Astrocyte (in vitro differentiated cells and primary cell): ENCODE measurements at places on chromosomes 13 and 19. TPM values are rescaled to one million over a fixed set of nuclear protein-coding genes. Genes with fewer than 3 reads are reported as not detected.

SCN1B gene
- total RNA-seq, result 2.1 and 3.0 TPM in 2 replicates

NANOS3 gene
- total RNA-seq, result 1.1 and 2.9 TPM in 2 replicates

ZNF112 gene
- 4.1 and 4.4 TPM in 2 replicates for total RNA-seq

PEG3 gene
- not detected in 2 replicates for total RNA-seq

KLF16 gene
- 52.4 and 58.1 TPM in 2 replicates for total RNA-seq

LGALS7B gene
- not detected in 2 replicates for total RNA-seq

HCST gene
- 1.8 and 2.1 TPM in 2 replicates for total RNA-seq

FBXO17 gene
- 14.7 and 15.9 TPM in 2 replicates for total RNA-seq

GRCh38 chr13:71864094-71864985, 2.7 kb downstream of the DACH1 start:
- DNase-seq, result no peak

DNA sequence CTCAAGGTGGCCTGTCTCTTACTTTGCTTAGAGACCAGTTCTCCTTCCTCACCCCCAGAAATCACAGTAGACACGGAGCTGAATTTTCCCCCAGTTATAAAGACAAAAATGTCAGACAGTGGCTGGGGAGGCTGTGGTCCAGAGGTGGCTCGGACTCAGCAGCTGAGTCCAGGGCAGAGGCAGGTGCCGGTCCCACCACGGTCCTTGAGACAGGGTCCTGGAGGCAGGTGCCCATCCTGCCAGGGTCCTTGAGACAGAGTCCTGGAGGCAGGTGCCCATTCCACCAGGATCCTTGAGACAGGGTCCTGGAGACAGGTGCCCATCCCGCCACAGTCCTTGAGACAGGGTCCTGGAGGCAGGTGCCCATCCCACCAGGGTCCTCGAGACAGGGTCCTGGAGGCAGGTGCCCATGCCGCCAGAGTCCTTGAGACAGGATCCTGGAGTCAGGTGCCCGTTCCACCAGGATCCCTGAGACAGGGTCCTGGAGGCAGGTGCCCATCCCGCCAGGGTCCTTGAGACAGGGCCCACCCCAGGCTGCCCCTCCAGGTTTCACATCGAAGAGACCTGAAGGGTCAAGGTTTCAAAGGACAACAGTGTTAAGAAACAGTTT, 23.1 kb downstream of the PEPD start:
- DNase-seq, result no peak

GRCh38 chr19:17184371-17184841, 30.8 kb upstream of the USE1 start:
- no peak for DNase-seq

- DNase-seq, result peak; percentile 22
Measured at GRCh38 chr13:93881411-93881810, 598.1 kb downstream of the DCT start.

GRCh38 chr19:13976446-13976845, 24.1 kb downstream of the DCAF15 start:
- DNase-seq, result no peak

DNA sequence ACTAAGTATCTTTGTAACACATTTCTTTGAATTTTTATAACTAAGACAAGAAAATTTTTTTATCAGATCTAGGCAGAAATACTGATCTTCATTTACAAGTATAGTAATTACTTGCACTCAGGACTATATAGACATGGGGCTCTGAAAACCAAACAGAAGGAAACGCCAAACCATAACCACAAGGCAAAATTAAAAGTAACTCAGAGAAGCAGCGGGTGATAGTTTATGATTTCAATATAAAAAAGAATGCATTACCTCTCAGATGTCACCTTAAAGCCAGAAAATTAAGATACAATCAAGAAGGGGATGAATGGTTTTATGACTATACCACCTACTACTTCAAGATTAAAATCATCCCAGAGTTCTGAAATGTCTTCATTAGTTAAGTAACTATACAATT, 6.7 kb downstream of the SHISA2 start:
- DNase-seq, result no peak

- no peak for DNase-seq
Measured at GRCh38 chr19:43731846-43732245, 16.0 kb downstream of the IRGC start.

DNA sequence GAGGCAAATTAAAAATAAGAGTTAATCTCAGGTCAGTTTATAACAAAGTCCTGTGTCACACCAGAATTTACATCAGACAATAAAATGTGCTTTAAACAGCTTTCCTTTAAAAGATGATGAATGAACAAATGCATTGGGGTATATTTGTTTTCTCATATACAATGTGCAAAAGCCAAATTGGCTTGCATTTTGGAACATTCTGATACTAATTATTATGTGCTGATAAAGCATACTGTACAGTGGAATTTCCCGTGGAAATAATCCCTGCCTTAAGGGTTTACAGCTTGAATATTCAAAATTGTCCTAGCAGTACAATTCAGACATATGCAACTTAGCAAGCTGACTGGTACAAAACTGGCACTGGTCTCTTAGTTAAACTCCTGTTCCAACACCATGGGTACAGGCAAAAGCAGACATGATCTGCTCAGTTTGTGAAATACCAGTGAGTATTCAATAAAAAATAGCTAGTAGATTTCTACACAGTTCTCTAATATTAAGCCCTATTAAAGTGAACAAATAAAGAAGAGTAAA, 373.4 kb downstream of the SLITRK1 start:
- DNase-seq, result no peak

DNA sequence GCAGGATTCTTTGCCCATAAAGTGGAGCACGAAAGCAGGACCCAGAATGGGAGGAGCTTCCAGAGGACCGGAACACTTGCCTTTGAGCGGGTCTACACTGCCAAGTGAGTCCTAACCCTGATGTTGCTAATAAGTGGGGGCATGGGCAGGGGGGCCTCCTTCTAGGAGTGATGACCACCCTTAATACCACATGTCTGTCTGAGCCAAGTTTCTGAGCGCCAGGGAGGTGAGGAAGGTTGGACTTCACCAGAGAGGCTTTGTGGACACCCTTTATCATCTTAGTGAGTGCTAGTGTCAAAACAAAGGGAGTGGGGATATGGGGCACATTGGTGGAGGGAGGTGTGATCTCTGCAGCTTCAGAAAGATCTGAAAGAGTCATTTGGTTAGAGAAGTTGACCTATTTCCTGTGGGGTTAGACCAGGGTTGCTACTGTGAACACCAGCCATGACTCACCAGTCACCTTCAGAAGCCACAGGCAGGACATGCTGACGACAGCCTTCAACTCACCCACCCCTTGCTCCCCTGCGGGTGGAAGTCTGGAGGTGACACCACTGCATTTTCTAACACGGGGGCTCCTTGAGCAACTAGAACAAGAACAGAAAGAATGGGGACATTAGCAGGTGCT, 8.8 kb downstream of the ALOX5AP start:
- peak; percentile 69 for DNase-seq

DNA sequence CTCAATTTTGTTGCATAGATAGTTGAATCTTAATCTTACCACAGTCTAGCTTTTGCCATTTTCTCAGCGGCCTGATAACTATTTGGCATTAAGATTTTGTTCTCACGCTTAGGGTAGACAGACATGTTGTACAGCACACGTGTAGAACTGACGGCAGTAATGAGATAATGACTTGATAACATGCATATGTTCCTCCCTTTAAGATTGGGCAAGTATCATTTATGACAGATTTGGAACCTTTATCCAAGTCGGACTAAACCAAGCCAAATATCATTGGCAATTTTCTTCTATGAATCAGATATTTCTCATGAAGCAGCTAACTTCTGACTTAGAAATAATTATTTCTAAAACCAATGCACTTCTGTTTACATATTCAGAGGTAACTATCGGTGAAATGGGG, 205.5 kb downstream of the NDFIP2 start:
- DNase-seq, result no peak

DNA sequence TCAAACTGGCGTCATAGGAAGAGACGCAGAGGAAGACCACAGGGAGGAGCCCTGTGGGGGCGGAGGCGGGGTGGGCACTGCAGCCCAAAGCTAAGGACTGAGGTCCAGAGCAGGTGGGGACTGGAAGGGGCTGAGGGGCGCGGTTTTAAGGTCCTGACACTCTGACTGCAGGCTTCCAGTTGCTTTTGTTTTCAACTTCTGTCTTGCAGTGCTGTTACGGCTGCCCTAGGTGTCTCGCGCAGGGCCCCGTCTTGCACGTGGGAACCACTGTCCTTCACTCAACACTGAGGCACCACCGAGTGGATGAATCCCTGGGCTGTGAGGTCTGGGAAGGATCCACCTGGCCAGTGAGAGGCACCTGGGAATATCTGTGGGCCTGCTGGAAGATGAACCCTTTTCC, 76.0 kb downstream of the TEX29 start:
- DNase-seq, result no peak

- DNase-seq, result no peak
Measured at GRCh38 chr13:100098445-100099116, 9.7 kb downstream of the PCCA start.

GRCh38 chr19:38850436-38850975, 720 bp upstream of the HNRNPL start:
- DNase-seq, result no peak

DNA sequence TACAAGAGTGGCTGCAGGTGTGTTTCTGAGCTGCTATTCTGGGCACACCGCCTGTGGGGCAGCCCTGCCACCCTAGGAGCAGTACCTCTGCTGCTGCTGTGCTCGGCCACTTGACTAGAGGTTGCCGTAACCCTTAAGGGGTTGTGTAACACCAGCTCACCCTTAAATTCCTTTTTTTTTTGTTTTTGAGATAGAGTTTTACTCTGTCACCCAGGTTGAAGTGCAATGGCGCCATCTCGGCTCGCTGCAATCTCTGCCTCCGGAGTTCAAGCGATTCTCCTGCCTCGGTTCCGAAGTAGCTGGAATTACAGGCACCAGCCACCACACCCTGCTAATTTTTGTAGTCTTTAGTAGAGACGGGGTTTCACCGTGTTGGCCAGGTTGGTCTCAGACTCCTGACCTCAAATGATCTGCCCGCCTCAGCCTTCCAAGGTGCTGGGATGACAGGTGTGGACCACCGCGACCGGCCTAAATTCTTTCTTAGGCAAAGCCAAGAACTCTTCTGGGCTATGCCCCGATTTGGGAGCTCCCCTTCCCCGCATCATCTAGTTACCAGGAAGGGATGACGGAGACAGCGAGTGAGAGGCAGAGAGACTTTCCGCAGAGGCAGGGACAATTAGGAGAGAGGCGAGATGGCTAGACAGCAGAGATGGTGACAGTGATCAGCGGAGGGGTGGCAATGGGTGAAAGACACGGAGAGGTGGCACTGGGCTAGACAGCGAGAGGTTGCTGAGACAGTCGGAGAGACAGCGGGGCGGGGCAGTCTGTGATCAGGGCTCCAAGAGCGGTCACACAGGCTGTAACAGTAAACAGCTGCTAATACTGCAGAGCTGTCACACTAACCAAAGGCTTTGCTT, 4.4 kb upstream of the LILRA5 start:
- DNase-seq, result no peak

DNA sequence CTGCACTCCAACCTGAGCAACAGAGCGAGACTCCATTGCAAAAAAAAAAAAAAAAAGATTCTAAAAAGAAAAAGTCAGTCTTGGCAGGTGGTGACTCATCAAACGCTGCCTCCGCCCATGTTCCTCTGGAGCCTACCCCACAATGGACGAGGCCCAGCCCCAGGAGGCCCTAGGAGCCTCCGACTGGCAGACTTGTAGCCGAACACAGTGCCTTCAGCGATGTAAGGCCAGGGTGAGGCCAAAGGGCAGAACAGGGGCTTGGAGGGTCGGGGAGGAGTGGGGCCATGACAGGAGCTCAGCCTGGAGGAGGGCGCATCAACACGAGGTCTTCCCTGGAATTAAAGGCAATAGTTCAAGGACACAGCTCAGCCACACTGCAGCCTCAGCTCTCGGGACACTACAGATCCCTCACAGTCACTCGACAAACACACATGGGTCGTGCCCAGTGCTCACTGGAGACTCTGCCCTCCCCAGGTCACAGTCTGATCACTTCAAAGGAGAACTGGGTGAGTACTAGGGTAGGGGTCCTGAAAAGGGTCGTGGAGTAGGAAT, 5.1 kb downstream of the USE1 start:
- peak; percentile 63 for DNase-seq

DNA sequence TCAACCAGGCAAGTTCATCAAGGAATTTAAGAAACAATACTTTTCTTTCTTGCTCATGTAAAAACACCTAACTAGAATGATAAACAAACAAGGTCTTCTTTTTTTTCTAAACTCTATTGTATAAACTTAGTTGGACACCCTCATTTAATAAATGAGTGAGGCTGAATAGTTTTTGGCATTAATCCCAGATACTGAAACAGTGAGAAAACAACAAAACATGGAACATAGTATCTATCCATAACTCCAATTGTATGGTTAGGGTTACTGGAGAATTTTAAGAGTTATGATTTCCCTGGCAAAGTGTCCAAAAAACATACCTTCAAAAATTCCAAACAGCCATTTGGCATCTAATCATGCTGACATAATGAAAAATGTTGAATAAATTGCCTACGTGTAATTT, 5.8 kb upstream of the POMP start:
- DNase-seq, result no peak

DNA sequence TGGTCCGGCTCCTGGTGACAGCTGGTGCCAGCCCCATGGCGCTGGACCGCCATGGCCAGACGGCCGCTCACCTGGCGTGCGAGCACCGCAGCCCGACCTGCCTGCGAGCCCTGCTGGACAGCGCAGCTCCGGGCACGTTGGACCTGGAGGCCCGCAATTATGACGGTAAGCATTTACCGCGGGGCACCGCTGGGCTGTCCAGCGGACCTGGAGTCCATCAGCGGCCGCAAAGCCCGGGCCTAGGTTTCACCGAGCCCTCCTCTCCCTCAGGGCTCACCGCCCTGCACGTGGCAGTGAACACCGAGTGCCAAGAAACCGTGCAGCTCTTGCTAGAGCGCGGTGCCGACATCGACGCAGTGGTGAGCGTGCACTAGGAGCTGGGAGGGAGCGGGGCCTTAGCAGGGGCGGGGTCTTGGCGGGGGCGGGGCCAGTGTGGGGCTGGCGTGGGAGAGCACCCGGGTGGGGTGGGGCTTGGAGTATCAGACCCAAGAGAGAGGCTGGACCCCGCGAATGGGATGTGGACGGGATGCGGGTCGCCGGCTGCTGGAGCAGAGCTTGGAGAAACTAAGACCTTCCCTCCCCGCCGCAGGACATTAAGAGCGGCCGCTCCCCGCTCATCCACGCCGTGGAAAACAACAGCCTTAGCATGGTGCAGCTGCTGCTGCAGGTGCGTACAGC, 8.7 kb downstream of the BCL3 start:
- peak; percentile 72 for DNase-seq

DNA sequence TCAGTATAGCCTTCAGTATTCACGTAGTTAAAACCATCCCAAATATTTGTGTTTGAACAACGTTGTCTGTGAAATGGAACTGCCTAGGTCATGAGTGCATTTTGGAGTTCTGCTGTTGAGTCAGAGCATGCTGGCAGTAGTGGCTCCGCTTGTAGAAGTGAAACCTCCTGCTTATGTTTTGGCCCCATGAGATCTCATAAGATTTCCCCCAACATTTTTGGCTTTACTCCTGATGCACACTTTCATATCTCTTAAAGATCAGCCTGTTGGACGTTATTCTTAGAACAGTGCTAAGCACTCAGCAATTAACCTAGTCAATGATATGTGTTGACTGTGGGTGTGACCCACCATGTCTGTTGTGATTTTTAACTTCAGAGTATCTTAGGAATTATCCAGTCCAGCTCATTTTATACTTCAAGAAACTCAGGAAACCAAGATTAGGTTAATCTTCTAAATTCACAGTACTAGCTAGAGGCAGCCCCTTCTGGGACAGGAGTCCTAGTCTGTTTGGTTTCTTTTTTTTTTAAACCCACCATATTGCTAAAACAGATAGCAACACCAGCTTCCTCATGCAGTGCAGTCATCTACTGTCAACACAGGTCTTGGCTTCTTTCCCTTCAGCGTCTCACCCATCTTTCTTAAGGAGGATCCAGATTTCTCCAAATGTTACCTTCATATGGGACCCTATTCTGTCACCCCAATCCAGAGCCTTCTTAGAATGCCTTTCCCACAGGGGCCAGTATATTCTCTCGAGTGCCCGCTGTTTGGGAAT, 26.2 kb downstream of the RAP2A start:
- no peak for DNase-seq
